Mesendoderm (in vitro differentiated cells): ENCODE measurements at places on chromosomes 11 and 22.
A peak's percentile ranks its signal among the peaks of the same experiment; 100 is the strongest.

DNA sequence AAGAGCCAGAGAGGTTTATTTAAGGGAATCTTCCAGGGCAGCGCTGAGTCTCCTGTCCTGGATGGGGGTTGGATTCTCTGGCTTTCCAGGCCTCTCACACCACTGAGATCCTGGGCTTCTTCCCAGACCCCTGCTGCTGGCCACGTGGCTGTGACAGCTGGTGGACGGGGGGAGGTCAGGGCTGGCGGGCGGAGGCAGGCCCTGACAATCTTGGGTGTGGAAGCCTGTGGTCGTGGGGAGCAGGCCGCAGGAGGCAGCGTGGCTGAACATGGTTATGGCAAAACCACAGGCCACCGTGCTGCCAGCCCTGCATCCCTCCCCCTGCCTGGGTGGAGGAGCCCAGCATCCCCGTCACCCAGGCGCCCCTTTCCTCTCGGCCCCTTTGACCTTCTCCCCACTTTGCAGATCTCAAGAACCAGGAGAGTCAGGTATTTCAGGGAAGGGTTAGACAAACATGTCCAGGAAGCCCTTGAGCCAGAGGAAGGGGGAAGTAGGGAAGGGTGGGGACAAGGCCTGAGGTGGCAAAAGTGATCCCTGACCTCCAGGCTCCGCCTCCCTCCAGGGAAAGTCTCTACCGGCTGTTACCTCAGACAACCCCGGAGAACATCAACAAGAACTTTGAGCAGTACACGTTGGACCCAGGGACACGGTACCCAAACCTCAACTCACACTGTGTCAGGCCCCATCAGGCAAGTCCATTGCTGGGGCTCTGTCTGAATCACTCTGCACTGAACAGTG is 111.8 kb downstream of the MICAL2 start:
- DNase-seq: peak; percentile 49
- no peak overlapping the region for H3K4me3 ChIP-seq
- H3K27me3 ChIP-seq: no peaks in the 10 kb centered on the region
- no peak overlapping the region for H3K27ac ChIP-seq
- H3K4me1 ChIP-seq: no peaks in the 10 kb centered on the region

GRCh38 chr11:125451400-125452124 is 44.5 kb downstream of the FEZ1 start:
- peak; percentile 89 for DNase-seq
- no peaks in the 10 kb centered on the region for H3K4me1 ChIP-seq
- no peak overlapping the region for H3K27ac ChIP-seq

GRCh38 chr11:59267736-59268475 is 55.2 kb upstream of the MPEG1 start:
- no peak overlapping the region for H3K4me3 ChIP-seq
- H3K27ac ChIP-seq: no peak overlapping the region
- DNase-seq: peak; percentile 9
- H3K4me1 ChIP-seq: no peaks in the 10 kb centered on the region
- H3K27me3 ChIP-seq: no peaks in the 10 kb centered on the region

- DNase-seq: no peak
- no peaks in the 10 kb centered on the region for H3K27me3 ChIP-seq
- H3K4me1 ChIP-seq: no peaks in the 10 kb centered on the region
- H3K36me3 ChIP-seq: no peaks in the 10 kb centered on the region
Measured at GRCh38 chr22:28843633-28844032, 39.7 kb upstream of the ZNRF3 start.

GRCh38 chr22:37259540-37260029 is 15.5 kb upstream of the RAC2 start:
- H3K27me3 ChIP-seq: no peaks in the 10 kb centered on the region
- peak; percentile 85 for DNase-seq
- H3K36me3 ChIP-seq: no peaks in the 10 kb centered on the region

GRCh38 chr11:72985645-72986044 is 156.5 kb downstream of the FCHSD2 start:
- no peaks in the 10 kb centered on the region for H3K36me3 ChIP-seq
- DNase-seq: peak; percentile 14
- no peak overlapping the region for H3K27ac ChIP-seq
- no peak overlapping the region for H3K4me3 ChIP-seq

DNA sequence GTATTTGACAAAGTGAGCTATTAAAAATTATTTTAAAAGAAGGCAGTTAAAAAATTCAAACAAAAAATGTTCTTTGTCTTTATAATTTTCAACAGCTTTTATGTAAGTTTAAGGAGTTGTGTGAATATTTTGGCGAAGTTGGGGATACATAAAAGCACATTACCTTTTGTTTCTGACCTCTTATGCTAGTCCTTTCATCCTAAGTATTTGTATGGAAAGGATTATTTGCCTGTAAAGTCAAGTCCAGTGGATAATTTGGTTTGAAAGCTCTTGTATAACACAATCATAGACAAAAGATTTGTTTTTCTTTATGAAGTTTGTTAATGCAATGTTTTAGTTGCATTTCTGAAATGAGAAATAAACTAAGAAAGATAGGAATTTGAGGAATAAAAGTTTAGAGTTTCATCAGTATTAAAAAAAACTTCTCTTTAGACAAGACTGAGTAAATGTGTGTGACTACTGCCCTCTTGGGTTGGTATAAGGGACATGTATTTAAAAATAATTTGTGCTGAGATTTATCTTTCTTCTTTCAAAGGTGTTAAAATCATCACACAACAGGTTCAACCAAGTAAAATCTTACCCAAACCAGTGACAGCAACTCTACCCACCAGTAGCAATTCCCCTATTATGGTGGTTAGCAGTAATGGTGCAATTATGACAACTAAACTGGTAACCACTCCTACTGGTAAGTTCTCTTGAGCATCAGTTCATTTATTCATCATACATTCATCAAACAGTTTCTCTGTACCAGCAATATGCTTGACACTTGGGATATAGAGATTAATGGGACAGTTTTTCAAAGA is 68.2 kb downstream of the EMSY start:
- H3K36me3 ChIP-seq: no peaks in the 10 kb centered on the region
- H3K4me1 ChIP-seq: peaks cover 4% of the 10 kb centered on the region
- H3K27me3 ChIP-seq: no peaks in the 10 kb centered on the region
- H3K4me3 ChIP-seq: no peak overlapping the region
- no peak overlapping the region for H3K27ac ChIP-seq

DNA sequence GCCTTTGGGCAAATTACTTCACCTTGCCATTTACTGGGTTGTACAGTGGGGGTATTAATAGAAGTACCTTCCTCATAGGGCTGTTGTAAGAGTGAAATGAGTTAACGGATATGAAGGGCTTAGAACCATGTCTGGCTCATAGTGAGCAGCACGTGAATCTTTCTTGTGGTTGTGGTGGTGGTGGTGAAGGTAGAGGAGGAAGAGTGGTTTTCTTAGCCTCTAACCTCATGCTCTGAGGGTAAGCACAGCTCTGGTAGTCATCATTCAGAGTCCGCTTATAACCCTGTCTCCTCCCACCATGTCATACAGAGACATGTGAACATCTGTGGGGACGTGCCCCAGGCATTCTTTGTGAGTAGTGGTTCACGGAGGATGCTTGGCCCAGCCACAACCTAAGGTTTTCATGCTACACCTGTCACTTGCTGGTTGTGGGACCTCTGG is 43.6 kb downstream of the TEAD1 start:
- no peak overlapping the region for H3K27ac ChIP-seq
- peaks cover 27% of the 10 kb centered on the region for H3K4me1 ChIP-seq
- no peak for DNase-seq
- H3K36me3 ChIP-seq: no peaks in the 10 kb centered on the region
- no peaks in the 10 kb centered on the region for H3K27me3 ChIP-seq

GRCh38 chr11:17822401-17822781 is 87.8 kb downstream of the KCNC1 start:
- no peaks in the 10 kb centered on the region for H3K36me3 ChIP-seq
- H3K27me3 ChIP-seq: no peaks in the 10 kb centered on the region
- H3K4me3 ChIP-seq: no peak overlapping the region
- DNase-seq: no peak
- no peak overlapping the region for H3K27ac ChIP-seq
- H3K4me1 ChIP-seq: no peaks in the 10 kb centered on the region

GRCh38 chr11:40095446-40095845 is 1364.0 kb downstream of the LRRC4C start:
- H3K4me1 ChIP-seq: no peaks in the 10 kb centered on the region
- no peak overlapping the region for H3K4me3 ChIP-seq
- H3K36me3 ChIP-seq: no peaks in the 10 kb centered on the region
- no peak overlapping the region for H3K27ac ChIP-seq
- H3K27me3 ChIP-seq: no peaks in the 10 kb centered on the region

GRCh38 chr11:65225279-65226102 is 36.3 kb upstream of the POLA2 start:
- H3K27ac ChIP-seq: no peak overlapping the region
- peak; percentile 78 for DNase-seq
- no peaks in the 10 kb centered on the region for H3K36me3 ChIP-seq

DNA sequence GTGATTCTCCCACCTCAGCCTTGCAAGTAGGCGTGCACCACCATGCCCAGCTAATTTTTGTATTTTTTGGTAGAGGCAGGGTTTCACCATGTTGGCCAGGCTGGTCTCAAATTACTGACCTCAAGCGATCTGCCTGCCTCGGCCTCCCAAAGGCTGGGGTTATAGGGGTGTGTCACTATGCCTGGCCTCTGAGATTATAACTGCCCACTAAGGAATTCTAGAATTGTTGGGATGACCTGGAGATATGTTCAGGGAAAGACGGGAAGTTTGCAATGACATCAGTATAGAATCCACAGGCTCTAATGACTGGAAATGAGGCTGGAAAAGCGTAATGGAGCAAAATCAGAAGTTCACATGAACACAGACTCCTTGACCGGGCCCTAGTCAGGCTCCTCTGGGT is 62.2 kb downstream of the CLMP start:
- H3K27ac ChIP-seq: no peak overlapping the region
- H3K4me1 ChIP-seq: no peaks in the 10 kb centered on the region
- H3K36me3 ChIP-seq: no peaks in the 10 kb centered on the region
- no peaks in the 10 kb centered on the region for H3K27me3 ChIP-seq
- no peak overlapping the region for H3K4me3 ChIP-seq
- DNase-seq: no peak

GRCh38 chr11:118198370-118198769 is 21.9 kb upstream of the SCN2B start:
- no peaks in the 10 kb centered on the region for H3K36me3 ChIP-seq
- H3K27me3 ChIP-seq: no peaks in the 10 kb centered on the region
- no peak overlapping the region for H3K27ac ChIP-seq
- H3K4me1 ChIP-seq: no peaks in the 10 kb centered on the region
- H3K4me3 ChIP-seq: no peak overlapping the region
- peak; percentile 66 for DNase-seq

DNA sequence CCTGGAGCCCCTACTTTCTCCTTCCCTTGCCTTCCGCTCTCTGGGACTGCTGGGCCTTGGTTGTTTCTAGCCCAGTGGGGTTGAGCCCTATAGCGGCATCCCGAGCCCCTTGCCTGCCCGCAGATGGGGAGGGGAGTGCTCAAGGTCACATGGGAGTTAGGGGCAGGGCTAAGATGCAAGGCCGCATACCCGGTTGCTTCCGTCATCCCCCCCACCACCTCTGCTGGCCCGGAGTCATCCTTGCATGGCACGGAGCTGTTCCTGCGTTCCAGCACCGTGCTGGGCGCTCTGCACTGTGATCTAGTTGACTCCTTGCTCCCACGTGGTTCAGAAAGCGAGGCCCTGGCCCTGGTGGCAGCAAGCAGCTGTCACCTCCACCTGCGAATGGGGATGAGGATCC is 18.0 kb downstream of the FLRT1 start:
- H3K27me3 ChIP-seq: no peaks in the 10 kb centered on the region
- no peak overlapping the region for H3K4me3 ChIP-seq
- no peak overlapping the region for H3K27ac ChIP-seq
- H3K4me1 ChIP-seq: peaks cover 7% of the 10 kb centered on the region
- H3K36me3 ChIP-seq: no peaks in the 10 kb centered on the region
- DNase-seq: peak; percentile 94

- no peak overlapping the region for H3K27ac ChIP-seq
- H3K4me1 ChIP-seq: no peaks in the 10 kb centered on the region
- DNase-seq: no peak
- H3K4me3 ChIP-seq: no peak overlapping the region
- H3K36me3 ChIP-seq: no peaks in the 10 kb centered on the region
- no peaks in the 10 kb centered on the region for H3K27me3 ChIP-seq
Measured at GRCh38 chr11:11215944-11216343, 137.1 kb downstream of the CSNK2A3 start.

- H3K27ac ChIP-seq: no peak overlapping the region
- no peak overlapping the region for H3K4me3 ChIP-seq
- H3K36me3 ChIP-seq: no peaks in the 10 kb centered on the region
- no peaks in the 10 kb centered on the region for H3K27me3 ChIP-seq
Measured at GRCh38 chr22:30875481-30876215, 92.9 kb downstream of the MORC2 start.

- no peak overlapping the region for H3K27ac ChIP-seq
- H3K4me1 ChIP-seq: no peaks in the 10 kb centered on the region
- no peak overlapping the region for H3K4me3 ChIP-seq
- no peaks in the 10 kb centered on the region for H3K36me3 ChIP-seq
- no peaks in the 10 kb centered on the region for H3K27me3 ChIP-seq
- DNase-seq: no peak
Measured at GRCh38 chr11:71349627-71350026, 97.2 kb upstream of the SHANK2 start.

GRCh38 chr11:129825380-129825779 is 9.7 kb downstream of the TMEM45B start:
- no peak overlapping the region for H3K27ac ChIP-seq
- no peaks in the 10 kb centered on the region for H3K4me1 ChIP-seq
- DNase-seq: no peak
- H3K4me3 ChIP-seq: no peak overlapping the region

- no peaks in the 10 kb centered on the region for H3K27me3 ChIP-seq
- peaks cover 22% of the 10 kb centered on the region for H3K4me1 ChIP-seq
- no peaks in the 10 kb centered on the region for H3K36me3 ChIP-seq
- no peak overlapping the region for H3K27ac ChIP-seq
Measured at GRCh38 chr22:42170946-42171345, 40.3 kb upstream of the CYP2D6 start.

GRCh38 chr11:93389737-93390136 is 59.2 kb downstream of the DEUP1 start:
- H3K4me3 ChIP-seq: no peak overlapping the region
- H3K27ac ChIP-seq: no peak overlapping the region
- no peaks in the 10 kb centered on the region for H3K4me1 ChIP-seq
- H3K27me3 ChIP-seq: no peaks in the 10 kb centered on the region
- H3K36me3 ChIP-seq: no peaks in the 10 kb centered on the region
- no peak for DNase-seq

- H3K27me3 ChIP-seq: peaks cover 16% of the 10 kb centered on the region
- no peak for DNase-seq
- H3K36me3 ChIP-seq: no peaks in the 10 kb centered on the region
- no peak overlapping the region for H3K4me3 ChIP-seq
Measured at GRCh38 chr11:1573903-1574237, 1.8 kb upstream of the DUSP8 start.

DNA sequence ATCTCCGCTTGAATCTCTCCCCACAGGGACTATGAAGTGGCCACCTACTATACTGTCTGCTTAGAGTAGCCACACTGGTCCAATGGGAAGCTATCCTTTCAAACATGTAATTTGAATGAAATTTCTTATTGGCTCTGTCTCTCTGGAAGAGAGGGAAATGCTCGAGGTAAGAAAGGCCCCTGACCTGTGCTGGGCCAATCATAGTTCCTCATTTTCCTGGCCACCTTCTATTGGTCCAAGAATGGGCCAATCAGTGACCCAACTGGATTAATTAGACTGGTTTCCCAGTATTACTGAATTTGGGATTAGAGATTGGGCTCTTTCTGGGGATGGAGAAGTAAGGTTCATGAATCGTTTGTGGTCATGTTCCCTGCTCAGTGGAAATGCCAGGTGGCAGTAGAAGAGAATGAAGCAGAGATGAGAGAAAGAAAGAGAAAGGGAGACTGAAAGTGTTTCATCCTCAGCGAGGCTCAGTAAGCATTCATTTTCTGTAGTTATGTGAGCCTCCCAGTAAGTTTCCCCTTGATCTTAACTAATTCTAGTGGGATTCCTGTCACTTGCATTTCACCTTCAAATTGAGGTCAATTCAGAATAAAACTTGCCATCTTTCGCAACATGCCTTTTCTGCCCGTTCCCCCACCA is 8.4 kb upstream of the MMP20 start:
- no peaks in the 10 kb centered on the region for H3K4me1 ChIP-seq
- H3K4me3 ChIP-seq: no peak overlapping the region
- H3K27me3 ChIP-seq: no peaks in the 10 kb centered on the region
- no peaks in the 10 kb centered on the region for H3K36me3 ChIP-seq
